ENCODE measurements at places on chromosomes 12 and 14. TPM values are rescaled to one million over a fixed set of nuclear protein-coding genes. Genes with fewer than 3 reads are reported as not detected.

GRCh38 chr12:130117701-130118100 lies 44.6 kb upstream of the FZD10 start:
- DNase-seq = no peak

DNA sequence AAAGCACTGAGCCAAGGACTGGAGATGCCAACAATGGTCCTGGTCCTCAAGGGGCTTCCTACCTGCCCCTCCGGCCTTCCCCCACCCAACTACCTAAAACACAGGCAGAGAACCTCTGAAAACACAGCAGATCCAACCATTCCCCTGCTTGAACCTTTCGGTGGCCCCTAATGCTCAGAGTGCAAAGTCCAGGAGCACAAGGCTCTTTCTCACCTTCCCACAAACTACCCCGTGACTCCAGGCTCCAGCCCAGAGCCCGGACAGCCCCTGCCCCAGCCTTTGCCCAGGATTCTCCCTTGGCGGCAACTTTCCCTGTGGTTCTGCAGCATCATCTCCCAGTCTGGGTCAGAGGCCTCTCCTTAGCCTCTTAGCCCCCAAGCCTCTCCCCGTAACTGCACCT lies 1.6 kb upstream of the CD9 start:
- DNase-seq = no peak

- no peak for DNase-seq
These were observed 8.0 kb upstream of the ITGA5 start for GRCh38 chr12:54427106-54427505.

DNA sequence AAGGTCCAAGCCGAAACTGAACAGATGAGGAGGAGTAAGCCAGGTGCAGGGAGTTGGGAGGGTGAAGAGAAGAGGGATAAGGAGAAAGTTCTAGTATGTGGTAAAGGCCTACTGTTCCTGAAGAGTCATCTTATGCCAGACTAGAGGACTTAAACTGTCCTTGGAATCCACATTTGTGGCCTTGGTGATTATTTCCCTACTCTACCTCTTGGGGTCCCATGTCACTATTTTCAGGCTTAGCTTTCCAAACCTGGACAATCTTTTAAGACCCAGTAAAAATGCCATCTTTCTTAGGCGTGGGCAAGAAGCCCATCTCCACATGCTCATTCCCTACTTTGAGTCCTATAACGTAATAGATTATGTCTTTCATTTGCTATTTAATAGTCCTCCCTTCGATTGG lies 40.1 kb upstream of the CRY1 start:
- DNase-seq = no peak

DNA sequence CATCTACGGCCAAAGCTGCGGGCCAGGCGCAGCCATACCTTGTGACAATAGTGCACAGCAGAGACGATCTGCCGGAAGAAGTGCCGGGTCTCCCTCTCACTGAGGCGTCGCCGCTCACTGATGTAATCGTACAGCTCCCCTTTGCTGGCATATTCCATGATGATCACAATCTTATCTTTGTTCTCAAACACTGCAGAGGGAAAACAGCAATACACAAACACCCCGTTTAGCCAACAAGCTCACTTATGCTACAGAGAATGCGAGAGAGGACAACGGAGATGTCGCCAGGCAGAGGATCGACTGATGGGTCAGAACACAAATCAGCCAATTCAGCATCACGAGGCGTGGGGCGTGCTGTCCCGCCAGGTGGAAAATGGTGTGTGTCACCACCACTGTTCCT lies 52.1 kb downstream of the NUAK1 start:
- no peak for DNase-seq

DNA sequence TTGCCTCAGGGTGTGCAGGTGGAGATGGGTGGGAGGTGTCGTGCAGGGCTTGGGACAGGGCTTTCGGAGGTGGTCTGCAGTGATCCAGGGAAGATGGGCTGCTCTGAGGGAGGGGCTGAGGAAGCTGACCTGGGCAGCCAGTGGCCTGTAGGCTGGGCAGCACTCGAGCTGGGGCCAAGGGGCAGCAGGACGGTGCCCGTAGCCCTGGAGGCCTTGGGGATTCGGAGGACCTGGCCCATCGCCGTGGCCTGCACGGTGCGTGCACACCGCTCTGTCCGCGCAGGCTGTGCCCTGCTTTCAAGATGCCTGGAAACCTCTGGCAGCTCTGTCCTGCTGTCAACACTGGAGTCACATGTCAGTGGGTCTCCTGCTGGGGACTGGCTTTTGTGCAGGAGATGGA lies 9.1 kb downstream of the PACS2 start:
- no peak for DNase-seq

The IL22 gene
- not detected for total RNA-seq

The PIANP gene
- 0.13 TPM for total RNA-seq

The FERMT2 gene
- 33.3 TPM for total RNA-seq

The TSHR gene
- not detected for total RNA-seq

DNA sequence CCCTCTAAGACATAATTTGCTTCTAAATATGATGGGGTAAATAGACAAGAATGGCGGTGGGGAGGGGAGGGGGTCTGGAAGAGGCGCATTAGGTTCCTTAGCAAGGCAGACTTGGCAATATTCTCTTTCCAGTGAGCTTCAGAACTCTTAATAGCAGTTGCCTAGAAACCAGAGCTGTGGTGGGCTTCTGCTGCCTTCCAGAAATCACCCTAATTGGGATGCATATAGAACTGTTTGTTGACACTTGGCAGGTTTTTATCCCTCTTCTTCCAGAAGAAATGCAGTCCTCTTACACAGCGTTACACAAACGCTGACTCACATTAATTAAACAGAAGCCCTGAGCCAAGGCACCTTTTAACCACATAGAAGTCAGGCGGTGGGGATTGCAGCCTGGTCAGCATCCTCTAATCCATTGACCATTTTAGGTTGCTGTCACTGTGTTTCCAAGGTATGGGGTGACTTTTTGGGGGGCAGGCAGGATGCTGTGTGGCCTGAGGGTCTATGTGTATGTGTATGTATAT lies 114.1 kb downstream of the CCDC60 start:
- peak; percentile 52 for DNase-seq

- no peak for DNase-seq
These were observed 247.6 kb downstream of the IPO8 start for GRCh38 chr12:30448038-30448437.

- no peak for DNase-seq
These were observed 531 bp upstream of the EML1 start for GRCh38 chr14:99792551-99793212.

The ERGIC2 gene
- 90.2 TPM for total RNA-seq

The WNT1 gene
- total RNA-seq = not detected

GRCh38 chr12:126248871-126249403 lies 1183.7 kb downstream of the AACS start:
- DNase-seq = no peak

DNA sequence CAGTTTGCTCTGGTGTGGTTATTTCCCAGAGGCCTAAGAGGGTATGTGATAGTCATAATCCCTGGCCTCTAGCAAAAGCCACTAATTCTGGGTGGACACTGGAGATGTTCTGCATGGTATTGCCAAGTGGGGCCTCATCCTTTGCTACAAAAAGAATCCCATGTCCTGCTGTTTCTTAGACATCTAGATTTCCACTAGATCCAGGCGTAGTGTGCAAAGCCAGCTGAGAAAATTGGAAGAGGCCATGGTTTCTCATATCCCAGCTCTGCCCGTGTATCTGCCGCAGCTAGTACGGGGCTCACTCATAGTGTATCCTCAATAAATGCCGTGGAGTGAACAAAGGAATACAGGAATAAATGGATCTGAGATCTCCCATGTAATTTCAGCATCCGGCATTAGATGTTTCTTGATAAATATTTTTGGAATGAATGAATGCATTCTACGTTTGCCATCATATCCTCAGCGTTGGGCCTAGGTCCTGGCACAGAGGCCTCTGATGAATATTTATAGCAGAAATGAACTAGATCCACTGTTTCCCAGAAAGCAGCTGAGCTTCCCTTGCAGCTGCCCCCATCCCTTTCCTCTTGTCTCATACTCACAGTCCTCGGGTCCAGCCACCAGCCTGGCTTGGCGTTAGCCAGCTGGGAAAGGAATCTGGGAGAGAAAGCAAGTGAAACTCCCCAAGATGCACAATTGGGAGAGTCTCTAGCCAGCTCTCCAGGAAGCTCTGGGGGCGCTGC lies 76.3 kb upstream of the NOS1 start:
- no peak for DNase-seq

- no peak for DNase-seq
These were observed 40.5 kb upstream of the C14orf132 start for GRCh38 chr14:95998656-95999055.

DNA sequence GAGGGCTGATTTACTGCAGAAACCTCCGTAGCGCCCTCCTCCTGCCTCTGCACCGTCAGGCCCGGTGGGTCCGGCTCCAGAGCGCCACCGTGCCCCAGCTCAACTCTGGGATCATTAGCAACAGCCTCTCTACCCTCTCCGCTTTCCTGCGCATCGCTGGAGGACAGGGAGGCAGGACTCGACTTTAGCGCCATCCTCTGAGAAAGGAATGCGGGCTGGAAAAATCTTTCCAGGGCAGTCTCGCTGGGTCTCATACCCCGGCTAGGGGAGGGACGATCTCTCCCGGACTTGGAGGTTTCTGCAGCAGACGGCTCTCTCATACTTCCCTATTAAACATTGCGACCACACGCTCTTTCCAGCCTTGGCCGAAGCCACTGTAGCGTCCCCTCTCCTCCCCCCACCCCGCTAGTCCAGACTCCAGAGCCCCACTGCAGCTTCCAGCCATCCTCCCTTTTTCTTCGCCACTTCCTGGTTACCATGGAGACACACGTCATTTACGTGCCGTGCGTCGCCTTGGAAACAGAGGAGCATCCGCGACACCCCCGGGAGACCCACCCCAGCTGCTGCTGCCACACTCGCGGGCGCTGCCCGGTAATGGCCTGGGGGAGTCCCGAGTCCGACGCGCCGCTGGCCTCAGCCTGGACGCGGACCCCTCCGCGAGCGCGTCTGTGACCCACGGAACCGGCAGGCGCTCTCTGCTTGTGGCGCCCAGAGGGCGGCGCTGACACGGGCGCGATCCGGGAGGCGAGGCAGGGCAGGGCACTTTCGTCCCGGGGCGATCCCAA lies at the start of gene CCDC184:
Gene CCDC184, plus strand, starts transcription at position 554 of the 785 bp plus-strand sequence. CDS start 479 bp downstream, outside the sequence.
- peak; percentile 38 for DNase-seq

The NEUROD4 gene
- not detected for total RNA-seq

DNA sequence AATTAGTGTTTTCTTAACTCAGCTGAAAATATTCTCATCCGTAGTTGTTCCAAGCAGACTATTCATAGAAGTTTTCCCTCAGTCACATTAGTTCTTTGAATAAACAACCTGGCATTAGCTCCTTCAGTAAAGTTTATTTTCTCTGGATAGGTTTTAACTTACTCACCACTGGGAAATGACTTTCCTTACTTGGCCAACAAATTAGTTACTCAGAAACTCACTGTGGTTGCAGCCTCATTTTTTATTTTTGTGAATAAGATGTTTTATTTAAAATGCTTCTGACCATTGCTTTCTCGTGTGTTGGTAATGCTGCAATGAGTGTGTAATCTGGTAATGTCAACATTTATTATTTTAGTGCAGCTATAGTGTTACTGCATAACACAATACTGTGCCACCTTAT lies 74.9 kb downstream of the NOVA1 start:
- no peak for DNase-seq

The ZNF385A gene
- 5.9 TPM for total RNA-seq
